GM19239 (cell line): ENCODE measurements at places on chromosomes 7 and 10.

DNA sequence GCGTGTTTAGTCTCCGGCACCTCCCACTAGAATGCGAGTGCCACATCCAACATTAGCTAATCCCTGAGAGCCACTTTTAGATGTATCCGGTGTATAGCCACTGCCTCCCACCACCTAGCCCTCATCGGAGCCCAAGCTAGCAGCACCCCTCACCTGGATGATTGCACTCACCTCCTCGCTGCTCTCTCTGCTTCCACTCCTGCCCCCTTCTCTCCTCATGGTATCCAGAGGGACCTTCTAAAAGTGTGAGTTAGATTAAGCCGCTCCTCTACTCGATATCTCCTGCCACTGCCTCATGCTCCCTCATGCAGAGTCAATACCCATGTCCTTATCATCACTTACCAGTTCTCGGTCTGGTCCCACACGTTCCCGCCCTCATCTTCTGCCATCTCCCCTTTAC, 125.3 kb downstream of the RAB11FIP2 start:
- no peak for DNase-seq

DNA sequence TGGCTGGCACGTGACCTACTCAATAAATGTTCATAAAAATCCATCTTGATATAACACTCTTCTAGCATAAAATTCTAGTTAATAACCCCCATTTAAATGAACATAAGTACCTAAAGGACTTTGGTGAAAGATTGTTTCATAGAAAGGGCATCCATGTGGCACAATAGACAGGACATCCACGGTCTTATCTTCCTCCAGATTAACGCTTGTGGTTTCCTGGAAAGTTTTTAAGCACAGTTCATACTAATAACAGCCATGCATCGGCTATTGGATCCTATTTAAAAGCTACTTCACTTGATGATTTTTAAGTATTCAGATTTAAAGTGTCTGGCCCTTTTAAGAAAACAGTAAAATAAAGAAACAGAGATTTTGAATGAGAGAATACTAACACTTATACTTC, 288.3 kb downstream of the AHR start:
- DNase-seq, result no peak

- DNase-seq, result no peak
Observed at GRCh38 chr10:11243425-11244222, 226.0 kb downstream of the CELF2 start.

DNA sequence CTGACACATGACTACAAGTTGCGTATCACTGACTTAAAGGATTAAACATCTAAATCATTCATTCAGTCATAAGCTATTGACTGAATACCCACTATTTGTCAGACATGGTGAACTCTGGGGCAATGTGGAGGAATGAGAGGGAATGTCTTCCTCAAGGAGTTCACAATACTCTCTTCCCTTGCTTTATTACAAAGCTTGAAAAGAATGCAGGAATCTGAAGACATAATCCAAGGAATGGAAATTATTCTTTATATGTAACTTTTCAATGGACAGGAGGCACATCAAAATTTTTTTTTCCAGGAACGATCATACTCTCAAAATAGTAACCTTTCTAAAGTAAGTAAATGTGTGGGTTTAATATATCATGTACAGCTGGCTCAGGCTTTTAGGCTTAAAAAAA, 111.9 kb downstream of the ATXN7L1 start:
- no peak for DNase-seq

DNA sequence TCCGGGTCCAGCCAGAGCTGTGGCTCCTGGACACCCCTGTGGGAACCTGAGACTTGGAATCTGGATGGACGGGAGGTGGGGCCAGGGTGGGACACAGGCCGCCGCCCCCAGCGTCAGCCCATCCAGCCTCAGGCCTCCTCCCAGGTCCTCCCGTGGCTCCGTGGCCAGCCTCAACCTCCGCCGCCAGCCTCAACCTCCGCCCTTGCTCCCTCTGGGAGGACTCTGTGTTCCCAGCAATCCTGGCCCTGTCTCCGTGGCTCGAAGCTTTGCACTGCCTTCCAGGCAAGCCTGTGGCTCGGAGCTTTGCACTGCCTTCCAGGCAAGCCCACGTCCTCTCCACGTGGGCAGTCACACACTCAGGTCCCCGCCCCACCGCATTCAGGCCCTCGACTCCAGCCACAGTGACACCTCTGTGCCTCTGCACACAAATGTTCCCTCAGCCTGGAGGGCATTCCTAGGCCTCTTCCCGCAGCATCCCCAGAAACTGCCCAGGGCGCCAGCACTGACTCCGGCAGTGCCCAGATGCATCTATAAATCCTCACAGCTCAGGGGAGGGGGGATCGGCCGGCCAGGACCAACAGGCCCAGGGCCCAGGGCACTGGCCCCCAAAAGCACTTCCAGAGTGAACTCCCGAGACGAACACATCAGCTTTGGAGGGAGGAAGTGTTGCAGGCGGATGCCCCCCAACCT, 44.7 kb upstream of the PDGFA start:
- DNase-seq, result no peak

GRCh38 chr7:79673969-79674368, 220.5 kb upstream of the MAGI2 start:
- DNase-seq, result no peak

- DNase-seq, result no peak
Observed at GRCh38 chr10:33460505-33461294, 126.2 kb upstream of the NRP1 start.

DNA sequence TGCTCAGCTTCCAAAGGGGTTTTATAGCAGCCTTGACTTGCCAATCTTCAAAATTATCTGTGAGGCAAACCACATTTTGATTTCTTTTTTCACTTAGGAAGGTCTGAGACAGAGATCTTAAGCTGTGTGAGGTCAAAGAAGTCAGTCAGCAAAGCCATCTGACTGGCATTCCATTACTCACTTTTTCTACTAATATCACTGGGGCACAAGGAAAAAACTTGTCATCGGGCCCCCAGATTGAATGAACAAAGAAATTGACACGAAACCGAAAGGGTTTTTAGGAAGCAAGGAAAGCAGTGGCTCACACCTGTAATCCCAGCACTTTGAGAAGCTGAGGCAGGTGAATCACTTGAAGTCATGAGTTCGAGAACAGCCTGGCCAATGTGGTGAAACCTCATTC, 78.5 kb upstream of the FRMD4A start:
- DNase-seq, result no peak

GRCh38 chr10:28304032-28304571, 1.2 kb upstream of the MPP7 start:
- no peak for DNase-seq

GRCh38 chr10:126011995-126012394, 115.6 kb downstream of the FANK1 start:
- no peak for DNase-seq
